Globus pallidus (tissue), 1 donor: ENCODE measurements at places on chromosomes 7 and 10.
A peak's percentile ranks its signal among the peaks of the same experiment; 100 is the strongest.

GRCh38 chr7:92854501-92855238 lies 18.3 kb upstream of the CDK6 start:
- no peak for DNase-seq

- DNase-seq, result no peak
Observed at GRCh38 chr10:36003031-36003600, 361.0 kb upstream of the FZD8 start.

GRCh38 chr10:5045095-5045494 lies 41.4 kb upstream of the AKR1C2 start:
- DNase-seq, result no peak

DNA sequence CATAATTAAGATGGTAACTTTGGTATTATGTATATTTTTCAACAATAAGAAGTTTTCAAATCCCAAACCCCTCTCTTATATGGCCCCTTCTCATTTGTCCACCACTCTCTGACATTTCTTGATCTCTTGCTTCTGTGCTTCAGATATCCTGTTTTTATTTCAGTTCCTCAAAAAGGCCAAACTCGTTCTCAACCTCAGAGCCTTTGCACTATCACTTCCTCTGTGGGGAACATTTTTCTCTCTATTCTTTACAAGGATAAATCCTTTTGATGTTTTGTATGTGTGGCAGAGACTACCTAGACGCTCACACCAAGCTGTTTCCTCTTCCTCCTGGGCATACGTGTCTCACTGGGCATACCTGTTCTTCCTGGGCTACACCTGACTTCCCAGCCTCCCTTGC lies 54.2 kb upstream of the FRMD4A start:
- DNase-seq, result no peak

- DNase-seq, result no peak
Observed at GRCh38 chr10:120732067-120732466, 119.1 kb upstream of the WDR11 start.

GRCh38 chr10:132700156-132701098 lies 85.5 kb downstream of the NKX6-2 start:
- no peak for DNase-seq

GRCh38 chr7:112225006-112225405 lies 18.5 kb downstream of the ZNF277 start:
- no peak for DNase-seq

- no peak for DNase-seq
Observed at GRCh38 chr7:130922206-130923112, 188.5 kb upstream of the KLF14 start.

- no peak for DNase-seq
Observed at GRCh38 chr7:95180-95862, 97.0 kb upstream of the FAM20C start.

DNA sequence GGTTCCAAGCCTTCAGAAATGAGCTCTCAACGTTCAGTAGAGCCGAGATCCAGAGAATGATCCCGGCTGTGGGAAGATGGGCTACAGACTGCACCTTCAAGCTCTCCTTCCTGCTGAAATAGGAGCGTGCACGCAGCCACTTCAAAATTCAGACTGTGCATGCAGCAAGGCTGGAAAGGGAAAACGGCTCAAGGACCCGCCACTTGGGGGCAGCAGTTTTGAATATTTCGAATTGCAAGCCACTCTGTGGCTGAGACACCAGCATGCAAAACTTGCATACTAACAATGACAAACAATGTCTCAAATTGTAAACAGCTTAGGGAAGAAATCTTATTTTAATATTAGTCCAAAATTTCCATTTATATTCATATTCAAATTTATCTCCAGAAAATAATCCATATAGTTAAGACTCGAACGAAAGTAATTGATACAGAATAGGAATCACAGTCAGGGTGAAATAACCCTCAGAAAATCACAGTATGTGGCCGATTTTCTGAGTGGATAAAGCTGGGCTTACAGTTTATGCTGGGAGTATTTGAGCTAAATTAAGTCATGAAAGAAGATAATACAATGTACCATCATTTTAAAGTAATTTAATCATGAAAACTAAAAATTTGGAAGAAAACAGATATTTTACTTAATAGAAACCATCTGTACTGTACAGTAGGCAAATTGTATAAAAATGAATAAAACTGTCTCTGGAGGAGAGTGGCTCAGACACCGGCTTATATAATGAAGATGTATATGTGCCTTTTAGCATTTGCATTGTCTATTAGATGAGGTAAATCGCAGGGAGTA lies 137.9 kb upstream of the MKI67 start:
- peak; percentile 45 for DNase-seq

GRCh38 chr7:150944066-150945042 lies 33.8 kb downstream of the KCNH2 start:
- no peak for DNase-seq

DNA sequence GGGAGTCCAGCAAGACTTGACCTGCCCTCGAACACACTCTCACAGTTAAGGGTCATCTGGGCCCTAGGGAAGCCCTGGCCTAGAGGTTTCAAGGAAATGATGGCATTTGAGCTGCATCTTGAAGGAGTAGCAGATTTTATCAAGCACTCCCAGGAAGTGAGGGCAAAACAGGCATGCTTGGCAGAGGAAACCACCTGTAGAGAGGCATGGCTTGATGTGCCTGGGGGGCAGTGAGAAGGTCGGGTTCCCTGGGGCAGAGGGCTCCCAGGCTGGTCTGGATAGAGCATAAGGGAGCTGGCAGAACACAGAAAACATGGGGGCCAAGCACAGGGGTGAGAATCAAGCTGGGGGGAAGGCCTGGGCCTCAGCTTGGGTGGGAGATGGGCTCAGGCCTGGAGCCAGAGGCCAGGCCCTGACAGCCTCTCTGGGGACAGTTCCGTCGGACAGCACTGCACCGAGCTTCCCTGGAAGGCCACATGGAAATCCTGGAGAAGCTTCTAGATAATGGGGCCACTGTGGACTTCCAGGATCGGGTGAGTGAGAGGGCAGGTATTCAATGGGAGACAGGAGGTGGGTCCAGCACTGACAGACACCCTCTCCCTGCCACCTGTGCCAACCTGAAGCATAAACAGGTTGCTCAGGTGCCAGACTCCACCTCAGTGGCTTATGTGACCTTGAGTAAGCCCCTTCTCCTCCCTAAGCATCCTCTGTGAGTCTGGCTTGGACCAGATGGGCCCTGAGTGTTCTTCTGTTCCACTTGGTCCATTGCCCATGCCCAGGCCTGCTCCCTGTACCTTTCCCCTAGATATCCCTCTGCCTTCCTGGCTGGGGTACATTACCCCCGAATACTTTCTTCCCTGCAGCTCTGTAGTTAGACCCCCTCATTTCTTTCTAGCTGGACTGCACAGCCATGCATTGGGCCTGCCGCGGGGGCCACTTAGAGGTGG lies 3.5 kb upstream of the HOGA1 start:
- DNase-seq, result no peak

GRCh38 chr10:58382489-58382995 lies 2.7 kb upstream of the TFAM start:
- DNase-seq, result no peak

GRCh38 chr7:30155481-30155880 lies 20.7 kb downstream of the MTURN start:
- no peak for DNase-seq

DNA sequence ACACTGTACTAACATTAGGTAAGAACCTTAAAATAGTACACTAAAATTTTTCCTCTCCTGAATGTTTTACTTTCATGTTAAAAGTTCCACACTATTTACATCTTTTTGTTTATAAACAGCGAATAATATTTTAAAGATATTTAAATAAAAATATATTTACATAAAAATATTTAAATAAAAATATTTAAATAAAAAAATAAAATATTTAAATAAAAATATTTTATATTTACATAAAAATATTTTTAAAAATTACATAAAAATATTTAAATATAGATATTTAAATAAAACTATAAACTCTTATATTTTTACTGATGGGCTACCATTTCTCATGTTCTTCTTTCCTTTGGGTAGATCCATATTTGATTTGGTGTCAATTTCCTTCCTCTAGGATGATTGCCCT lies 619.0 kb downstream of the ANKRD7 start:
- no peak for DNase-seq

DNA sequence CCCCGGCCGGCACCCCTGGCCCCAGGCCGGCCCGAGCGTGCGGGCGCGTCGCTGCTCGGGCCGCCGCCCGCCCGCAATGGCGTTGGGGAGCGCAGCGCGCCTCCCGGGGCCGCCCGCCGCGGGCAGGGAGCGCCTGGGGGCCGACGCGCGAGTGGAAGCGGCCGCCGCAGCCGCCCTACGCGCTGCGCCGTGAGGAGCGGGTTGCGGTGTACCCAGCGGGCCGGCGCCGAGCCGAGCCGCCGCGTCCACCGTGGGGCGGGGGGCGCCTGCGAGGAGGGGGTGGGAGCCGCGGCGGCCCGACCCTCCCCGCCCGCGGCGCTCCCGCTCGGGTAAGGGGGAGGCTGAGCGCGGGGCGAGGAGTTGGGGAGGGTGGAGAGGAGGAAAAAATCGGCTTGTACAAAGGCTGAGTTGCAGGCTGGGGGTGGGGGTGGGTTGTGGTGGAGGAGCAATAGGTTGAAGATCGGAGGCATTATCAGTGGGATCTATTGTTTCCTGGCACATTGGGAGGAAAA lies 473 bp downstream of the PPP1R9A start:
- peak; percentile 59 for DNase-seq

DNA sequence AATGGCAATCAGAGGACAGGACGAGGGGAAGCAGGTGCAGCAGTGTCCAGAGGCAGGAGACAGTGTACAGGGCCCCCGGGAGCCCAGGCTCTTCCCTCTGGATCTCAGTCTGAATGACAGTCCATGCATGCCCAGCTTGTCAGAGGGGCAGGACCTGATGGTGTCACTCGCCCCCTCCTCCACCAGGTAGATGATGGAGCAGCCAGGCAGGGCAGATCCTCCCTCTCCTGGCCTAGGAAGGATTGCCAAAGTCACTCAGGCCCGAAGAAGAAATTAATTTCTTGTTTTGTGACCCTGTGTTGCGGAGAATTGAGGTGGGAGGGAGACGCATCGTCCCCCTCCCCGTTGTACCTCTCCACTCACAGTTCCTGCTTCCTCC lies 4.0 kb downstream of the VSTM4 start:
- DNase-seq, result no peak

DNA sequence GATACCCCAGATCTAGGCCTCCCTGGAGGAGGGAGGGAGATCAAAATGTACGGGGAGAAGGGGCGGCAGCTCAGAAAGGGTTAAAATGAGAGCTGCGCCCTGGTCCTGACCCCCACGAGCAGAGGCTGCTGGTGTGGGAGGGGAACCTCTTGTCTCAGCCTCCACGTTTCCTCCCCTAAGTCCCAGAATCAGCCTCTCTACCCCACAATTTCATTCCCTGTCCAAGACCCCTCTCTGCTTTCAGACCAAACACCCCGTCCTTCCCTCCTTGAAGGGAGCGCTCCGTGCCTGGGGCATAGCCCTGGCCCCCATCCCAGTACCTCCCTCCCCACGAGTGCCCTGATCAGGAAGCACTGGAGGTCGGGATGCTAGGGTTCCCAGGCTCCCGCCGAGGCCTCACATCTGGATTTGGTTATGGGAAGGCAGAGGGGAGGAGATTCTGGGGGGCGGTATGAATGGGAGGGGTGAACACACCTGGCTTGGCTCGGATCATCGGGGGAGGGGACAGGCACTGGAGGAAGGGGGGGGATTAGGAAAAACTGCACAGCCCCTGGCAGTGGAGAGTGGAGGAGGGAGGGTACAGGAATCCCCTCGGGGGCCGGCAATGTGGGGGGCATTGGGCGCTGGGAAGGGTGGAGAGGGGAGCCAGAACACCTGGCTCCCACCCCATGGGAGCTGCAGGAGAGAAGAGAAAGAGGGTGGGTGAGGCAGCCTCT lies 2.7 kb downstream of the EPHB4 start:
- no peak for DNase-seq

GRCh38 chr10:101292194-101293006 lies 61.6 kb upstream of the BTRC start:
- no peak for DNase-seq

GRCh38 chr7:100689230-100690135 lies 4.6 kb downstream of the GIGYF1 start:
- no peak for DNase-seq

- DNase-seq, result no peak
Observed at GRCh38 chr7:150322114-150322832, 882 bp upstream of the LRRC61 start.

DNA sequence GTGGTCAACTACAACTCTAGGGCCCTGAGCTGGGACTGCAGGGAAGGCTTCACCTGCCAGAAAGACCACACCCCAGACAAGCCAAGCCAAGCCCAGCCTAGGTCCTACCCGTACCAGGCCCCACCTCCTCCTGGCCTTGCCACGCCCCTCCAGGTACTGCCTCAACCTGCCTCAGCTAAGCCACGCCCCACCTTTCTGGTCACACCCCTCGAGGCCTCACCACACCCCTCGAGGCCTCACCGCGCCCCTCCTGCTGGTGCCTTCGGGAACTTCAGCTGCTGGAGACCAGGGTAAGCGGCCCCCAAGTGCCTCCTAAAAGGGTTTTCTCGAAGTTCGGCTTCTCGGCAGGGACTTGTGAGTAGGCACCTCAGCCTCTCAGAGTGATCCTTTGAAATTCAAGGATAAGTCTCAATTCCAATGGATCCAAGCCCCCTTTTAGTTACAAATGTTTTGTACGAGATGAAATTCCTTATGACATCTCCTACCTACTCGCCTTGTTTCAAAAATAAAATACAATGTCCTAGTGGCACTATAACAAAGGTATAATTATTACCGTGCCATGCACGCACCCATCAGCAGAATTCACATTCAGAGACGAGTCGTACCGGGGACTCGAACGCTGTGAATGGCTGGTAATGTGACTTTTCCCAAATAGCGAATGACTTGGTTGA lies 171.2 kb downstream of the ARHGAP21 start:
- DNase-seq, result no peak

- peak; percentile 52 for DNase-seq
Observed at GRCh38 chr10:51960494-51960895, 261.1 kb upstream of the CSTF2T start.

- DNase-seq, result no peak
Observed at GRCh38 chr7:159112136-159113011, 32.3 kb downstream of the VIPR2 start.

GRCh38 chr10:23060918-23061317 lies 34.5 kb upstream of the MSRB2 start:
- no peak for DNase-seq

DNA sequence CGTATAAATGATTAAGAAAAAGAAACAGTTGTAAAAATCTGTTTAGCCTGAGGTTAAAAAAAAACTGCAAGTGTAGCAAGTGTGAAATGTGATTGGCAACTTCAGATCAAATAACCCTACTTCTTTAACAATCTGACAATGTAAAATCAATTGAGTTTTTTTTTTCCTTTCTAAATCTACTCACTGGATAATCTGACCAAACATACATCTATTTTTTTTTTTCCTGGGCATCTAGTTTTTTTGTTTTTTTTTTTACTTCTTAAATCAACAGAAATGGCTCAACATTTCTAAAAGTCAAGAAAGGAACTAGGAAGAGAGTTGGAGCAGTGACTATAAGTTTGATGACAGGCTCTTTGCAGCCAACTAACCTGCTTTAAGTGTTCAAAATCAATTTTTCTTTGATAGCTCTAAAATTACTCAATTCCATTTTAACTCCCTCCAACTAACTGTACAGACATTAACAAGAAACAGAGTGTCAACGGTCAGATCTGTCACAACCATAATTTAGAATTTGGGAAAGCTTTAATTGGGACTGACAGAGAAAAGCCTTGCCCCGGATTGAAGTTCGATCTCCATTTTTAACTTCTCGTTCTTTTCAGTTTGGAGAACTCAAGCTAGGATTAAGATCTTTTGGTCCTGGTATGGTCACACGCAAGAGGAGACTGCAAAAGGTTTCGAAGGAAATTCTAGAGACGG lies 1.2 kb downstream of the ARL3 start:
- DNase-seq, result no peak

- no peak for DNase-seq
Observed at GRCh38 chr10:16483241-16483917, 38.3 kb downstream of the C1QL3 start.
